ENCODE measurements at places on chromosomes 16 and 17.
A peak's percentile ranks its signal among the peaks of the same experiment; 100 is the strongest.

DNA sequence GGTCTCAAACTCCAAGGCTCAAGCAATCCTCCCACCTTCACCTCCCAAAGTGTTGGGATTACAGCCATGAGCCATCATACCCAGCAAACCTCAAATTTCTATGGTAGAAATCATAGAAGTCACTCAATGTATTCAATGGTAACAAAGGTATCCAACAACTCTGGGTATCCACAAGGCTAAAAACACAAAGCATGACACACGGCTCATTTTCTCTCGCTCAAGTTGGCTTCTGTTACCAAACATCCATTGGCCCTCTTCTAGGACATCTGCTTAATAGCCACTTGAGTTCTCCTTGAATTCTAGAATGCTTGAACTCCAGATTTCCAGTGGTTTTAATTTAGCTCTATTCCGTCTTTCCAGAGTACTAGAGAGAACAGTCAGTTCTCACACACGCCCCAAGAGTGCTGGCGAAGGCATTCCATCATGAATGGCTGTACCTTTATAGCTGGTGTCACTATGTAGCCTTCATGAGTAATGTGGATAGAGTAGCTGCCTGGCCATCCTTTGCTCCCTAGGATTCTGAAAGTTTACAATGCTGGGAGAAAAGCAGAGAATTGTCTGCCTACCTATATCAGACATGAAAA, 42.6 kb downstream of the SPAG9 start:
- no peak for DNase-seq

DNA sequence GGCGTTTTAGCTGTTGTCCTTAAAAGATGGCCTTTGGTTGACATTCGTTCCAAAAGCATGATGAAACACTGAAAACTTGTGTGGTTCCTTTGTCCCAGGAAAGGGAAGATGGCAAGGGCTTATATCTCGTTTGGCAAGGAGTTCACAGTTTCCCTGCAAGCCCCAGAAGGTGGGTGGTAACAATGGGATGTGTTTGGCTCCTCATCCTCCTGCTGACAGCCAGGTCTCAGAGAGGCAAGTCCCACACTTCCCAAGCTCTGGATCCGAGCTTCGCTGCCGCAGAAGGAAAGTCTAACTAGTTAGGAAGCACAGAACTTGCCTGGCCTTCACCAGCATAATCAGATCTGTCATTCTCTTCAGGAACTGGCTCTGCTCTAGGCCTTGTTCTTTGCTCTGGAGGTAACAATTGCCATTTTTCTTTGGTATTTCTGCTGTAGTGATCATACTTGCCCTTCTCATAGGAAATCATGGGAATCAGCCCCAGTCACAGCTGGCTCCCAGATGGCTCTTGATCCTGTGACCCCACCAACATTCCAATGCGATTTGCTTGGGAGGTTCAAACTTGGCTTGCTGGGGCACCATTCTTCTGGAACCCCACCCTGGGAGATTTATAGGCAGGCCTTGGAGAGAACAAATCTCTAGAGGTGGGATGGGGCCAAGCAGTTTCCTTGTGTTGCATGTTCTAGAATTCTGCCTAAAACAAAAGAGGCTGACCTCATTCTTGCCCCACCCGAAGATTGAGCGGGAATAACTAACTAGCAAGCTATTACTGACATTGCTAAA, 17.9 kb downstream of the KPNA2 start:
- no peak for DNase-seq

DNA sequence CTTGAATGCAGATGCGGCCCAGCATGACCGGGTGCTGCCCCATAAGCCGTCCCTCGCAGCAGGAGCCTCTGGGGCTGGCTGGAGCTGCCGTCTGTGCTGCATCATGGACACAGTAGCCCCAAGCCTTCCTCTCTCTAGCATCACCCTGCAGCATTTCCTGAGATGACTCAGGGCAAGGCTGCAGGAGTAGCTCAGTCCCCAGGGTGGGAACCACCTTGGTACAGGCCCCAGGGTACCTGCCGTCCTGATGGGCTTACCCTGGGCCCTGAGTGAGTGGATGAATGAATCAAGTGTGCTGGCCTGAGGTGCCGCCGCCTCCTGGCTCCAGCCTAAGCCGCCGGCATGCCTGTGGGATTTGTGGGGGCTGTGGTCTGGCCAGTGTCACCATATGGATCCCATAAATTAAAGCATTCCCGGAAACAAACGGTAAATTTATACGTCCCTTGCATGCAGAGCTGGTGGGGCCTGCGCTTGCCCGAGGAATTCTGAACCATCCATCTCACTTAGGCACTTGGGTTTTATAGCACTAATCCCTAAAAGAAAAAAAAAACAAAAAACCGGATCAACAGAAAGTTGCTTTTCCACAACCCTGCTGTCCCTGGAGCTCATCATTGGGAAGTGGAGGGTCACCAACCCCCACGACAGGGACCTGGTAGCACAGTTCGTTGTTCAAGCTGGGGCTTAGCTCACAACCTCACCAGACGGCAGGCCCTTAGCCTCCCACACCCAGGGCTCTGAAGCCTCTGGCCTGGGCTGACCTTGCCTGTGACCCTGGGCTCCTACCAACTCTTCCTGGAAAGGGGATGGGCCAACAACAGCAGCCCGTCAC, 242.6 kb upstream of the CIBAR2 start:
- no peak for DNase-seq

DNA sequence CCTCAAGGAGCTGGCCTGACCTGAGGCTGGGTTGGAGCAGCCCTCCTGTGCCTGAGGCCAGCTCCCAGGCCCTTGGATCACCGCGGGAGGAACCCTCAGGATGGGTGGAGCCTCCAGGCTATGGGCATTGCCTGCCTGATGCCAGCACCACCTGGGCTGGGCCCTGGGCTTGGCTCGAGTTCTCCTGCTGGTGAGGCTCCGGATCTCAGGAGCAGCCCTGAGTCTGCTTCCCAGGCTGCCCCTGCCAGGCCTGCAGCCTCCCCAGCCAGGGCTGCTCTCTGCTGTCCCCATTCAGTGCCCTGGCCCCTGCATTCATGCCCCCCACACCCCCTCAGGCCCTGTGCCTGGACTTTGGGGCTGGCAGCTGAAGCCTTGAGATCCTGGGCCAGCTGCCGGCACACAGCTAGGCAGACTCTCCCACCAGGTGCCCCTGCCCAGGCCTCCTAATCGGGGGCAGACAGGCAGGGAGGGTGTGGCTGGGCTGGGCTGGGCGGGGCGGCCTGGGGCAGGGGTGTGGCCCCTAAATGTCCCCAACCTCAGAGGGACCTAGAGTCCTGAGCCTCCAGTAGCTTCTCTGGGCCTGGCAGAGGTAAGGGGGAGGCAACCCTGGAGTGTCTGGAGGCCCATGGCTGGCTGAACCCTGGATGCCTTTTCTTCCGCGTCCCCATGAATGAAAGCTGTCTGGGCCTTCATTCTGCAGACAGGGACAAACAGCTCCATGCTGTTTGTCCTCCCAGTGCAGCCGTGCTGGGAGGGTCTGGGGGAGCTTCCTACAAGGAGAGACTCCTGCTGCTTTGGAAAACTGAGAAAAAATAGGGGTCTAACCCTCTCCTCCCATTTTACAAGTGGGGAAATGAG, 1.1 kb upstream of the PIGQ start:
- no peak for DNase-seq

DNA sequence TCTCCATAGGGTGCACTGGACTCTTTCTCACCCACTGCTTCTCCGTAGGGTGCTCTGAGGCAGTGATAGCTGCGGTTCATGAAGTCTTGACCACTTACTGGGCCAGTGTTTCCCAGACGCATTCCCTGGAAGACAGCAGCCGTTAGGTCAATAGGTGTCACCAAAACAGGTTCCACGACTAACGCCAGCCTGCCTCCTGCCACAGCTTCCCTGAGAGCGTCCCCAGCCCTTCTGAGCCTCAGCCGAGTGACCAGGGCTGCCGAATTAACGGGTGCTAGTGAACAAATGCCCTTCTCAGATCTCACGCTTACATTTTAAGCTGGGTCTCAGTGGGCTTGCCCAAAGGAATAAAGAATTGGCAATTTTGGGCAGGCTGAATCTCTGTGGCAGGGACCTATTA, 188.7 kb upstream of the TNRC6C start:
- no peak for DNase-seq

- DNase-seq: peak; percentile 26
Observed at GRCh38 chr16:74034862-74035261, 261.8 kb upstream of the PSMD7 start.

DNA sequence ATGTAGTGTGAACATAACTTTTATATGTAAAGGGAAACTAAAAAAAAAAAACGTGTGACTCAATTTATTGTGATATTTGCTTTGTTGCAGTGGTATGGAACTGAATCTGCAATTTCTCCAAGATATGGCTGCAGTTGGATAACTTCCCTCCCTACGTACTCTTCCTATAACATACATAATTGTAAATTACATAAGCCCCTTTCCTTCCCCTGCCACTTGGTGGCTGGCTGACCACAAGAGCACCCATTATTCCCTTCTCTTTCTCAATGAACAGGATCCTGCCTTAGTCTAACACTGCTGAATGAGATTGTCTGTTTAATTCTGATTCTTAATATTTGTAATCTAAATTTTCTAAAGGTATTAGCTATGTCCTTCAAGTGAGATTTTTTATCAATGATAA, 27.8 kb downstream of the CCL4 start:
- DNase-seq: no peak

DNA sequence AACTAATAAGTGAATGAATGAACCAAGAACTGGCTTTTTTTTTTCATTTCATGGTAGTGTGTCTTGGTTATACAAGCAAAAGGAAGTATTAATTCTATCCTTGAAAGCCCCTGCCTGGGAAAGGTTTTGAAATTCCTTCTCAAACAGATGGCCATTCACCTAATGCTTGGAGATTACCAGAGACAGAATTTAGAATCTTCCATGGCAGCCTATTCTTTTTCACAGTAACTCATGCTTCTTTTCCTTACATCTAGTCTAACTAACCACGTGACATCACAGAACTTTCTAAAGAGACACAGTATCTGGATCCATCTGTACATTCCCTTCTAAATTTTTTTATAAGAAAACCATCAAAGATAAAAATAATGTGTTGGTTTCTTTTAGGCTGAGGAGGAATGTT, 151.6 kb downstream of the FTO start:
- DNase-seq: no peak

- no peak for DNase-seq
Observed at GRCh38 chr17:72789711-72790110, 302.8 kb downstream of the SLC39A11 start.

- DNase-seq: no peak
Observed at GRCh38 chr17:73639322-73639721, 4.9 kb downstream of the SDK2 start.

DNA sequence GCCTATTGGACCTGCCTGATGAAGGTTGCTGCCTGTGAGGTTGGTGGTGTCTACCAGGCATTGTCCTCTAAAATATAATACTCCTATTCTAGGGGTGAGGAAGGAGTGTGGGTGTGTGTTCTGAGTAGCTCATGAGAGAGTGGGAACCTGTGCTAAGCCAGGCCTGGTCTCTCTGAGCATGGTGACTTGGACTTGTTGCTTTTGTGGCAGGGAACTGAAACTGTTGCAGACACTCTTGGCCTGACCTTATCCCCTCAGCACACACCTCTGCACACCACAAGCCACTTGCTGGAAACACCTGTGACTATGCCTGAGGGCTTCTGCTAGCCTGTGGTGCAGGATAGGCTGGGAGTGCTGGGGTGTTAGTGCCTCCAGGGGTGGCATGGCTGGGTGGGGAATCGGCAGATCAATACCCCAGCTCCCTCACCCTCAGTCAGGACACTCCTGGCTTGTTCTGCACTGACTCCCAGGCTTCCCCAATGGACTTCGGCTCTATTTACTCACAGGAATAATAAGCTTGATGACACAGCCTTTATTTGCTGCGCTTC, 29.9 kb downstream of the PLCG2 start:
- DNase-seq: no peak

- no peak for DNase-seq
Observed at GRCh38 chr16:55941552-55941951, 66.4 kb upstream of the CES5A start.

DNA sequence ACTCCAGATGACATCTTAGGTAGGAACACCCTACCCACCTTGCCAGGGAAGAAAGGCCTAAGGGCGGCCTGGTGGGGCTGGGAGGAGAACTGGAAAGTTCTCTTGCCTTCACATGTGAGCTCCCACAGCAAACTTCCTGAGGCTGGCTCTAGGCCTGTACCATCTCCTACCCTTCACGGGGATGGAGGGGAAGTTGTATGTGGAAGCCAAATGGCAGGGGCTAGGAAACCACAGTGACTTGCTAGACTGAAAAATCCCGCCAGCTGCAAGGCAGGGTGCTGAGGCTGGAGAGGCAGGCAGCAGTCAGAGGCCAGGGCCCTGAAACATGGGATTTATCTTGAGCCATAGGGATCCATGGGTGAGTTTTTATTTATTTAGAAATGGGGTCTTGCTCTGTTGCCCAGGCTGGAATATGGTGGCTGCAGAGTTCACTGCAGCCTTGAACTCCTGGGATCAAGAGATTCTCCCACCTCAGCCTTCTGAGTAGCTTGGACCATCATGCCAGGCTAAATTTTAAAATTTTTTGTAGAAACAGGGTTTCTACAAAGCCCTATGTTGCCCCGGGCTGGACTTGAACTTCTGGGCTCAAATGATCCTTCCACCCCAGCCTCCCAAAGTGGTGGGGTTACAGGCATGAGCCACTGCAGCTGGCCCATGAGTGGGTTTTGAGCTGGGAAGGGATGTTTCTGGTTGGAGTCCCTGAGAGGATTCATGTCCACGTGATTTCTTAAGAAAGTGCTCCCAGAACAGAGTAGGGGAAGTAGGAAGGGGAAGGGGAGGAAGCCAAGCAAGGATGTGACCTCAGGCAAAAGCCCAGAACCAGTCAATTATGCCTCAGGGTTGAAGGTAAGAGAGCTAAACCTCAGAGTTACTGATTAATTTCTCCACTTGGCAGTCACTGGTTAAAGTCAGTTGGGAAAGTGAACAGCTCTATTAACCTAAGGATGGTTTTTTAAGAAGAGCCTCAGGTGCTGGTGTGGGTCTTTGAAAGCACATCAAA, 4.0 kb upstream of the KAT8 start:
- peak; percentile 55 for DNase-seq

DNA sequence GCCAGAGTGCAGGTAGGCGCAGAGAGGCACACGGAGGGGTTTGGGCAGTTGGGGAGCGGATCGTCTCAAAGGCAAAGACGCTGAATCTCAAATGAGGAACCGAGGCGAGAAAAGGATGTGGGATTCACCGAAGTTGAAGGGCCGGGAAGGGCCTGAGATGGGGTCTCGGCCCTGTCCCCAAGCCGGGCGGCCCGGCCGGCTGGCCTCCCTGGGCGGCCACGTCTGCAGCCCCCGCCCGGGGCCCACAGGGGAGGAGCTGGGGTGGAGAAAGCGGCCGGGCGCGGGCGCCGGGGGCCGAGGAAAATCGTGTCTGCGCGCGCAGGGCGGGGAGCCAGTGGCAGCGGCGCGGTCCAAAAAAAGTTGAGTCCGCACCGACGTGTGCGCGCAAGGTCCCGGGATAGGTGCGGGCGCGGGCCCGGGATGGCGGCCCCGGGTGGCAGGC, 458 bp downstream of the SLC12A4 start:
- DNase-seq: no peak

GRCh38 chr17:3965118-3965800, 1.0 kb upstream of the ATP2A3 start:
- peak; percentile 39 for DNase-seq
